ENCODE measurements at places on chromosomes 6 and 20.

- DNase-seq: no peak
Observed at GRCh38 chr6:3053231-3053508, 15.1 kb upstream of the RIPK1 start.

- DNase-seq: no peak
Observed at GRCh38 chr20:63070301-63070625, 63.5 kb upstream of the BHLHE23 start.

DNA sequence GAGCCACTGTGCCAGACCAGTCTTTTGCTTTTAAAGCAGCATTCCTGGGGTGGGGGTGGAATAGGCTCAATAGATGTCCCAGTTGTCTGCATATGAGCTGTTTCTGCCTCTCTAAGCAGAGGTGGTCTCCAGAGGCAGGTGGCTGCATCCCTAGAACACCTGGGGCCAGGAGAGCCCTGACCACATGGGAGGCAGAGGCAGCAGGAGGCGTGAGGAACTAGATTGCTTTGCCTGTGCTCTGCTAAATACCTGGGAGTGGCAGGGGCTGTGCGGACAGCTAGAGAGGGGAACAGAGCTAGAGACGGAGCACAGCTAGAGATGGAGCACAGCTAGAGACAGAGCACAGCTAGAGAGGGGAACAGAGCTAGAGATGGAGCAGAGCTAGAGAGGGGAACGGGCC, 29.1 kb upstream of the CLDN20 start:
- no peak for DNase-seq

GRCh38 chr6:20473518-20473917, 60.7 kb upstream of the CDKAL1 start:
- no peak for DNase-seq

GRCh38 chr6:37456126-37456525, 23.1 kb downstream of the CMTR1 start:
- no peak for DNase-seq

GRCh38 chr6:113909224-113909856, 52.2 kb downstream of the MARCKS start:
- DNase-seq: no peak

DNA sequence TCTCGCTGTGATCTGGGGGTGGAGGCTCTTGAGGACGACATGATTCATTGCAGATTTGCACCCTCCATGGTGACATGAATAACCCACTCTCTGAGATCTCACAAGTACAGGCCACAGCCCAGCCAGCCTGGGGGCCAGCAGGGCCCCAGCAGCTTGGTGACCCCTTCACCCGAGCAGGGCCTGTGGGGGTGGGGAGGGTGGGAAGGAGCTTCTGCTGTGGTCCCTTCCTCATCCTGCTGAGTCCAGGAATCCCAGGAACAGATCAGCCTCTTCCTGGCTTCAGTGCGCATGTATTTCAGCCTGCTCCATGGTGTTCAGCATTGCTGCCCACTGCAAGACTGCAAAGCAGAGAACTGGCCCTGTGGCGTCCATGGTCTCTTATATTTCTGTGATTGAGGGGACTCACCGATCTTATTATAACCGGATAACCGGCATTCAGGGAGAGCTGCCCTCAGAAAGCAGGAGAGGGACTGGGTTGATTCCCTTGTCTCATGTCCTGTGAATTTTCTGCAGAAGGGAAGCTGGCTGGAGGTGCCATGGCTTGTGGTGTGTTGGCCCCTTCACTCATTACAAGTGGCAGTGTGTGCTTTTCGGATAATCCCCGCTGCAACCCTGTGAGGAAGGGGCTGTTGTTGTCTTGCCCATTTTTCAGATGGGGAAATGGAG, 118.8 kb upstream of the FRMD1 start:
- no peak for DNase-seq

DNA sequence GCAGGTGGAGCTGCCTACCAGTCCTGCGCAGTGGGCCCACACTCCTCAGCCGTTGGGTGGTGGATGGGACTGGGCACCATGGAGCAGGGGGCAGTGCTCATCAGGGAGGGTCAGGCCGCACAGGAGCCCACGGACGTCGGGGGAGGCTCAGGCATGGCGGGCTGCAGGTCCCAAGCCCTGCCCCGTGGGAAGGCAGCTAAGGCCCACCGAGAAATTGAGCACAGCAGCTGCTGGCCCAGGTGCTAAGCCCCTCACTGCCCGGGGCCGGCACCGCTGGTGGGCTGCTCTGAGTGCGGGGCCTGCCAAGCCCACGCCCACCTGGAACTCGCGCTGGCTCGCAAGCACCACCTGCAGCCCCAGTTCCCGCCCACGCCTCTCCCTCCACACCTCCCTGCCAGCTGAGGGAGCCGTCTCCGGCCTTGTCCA, 30.2 kb upstream of the ID4 start:
- no peak for DNase-seq

DNA sequence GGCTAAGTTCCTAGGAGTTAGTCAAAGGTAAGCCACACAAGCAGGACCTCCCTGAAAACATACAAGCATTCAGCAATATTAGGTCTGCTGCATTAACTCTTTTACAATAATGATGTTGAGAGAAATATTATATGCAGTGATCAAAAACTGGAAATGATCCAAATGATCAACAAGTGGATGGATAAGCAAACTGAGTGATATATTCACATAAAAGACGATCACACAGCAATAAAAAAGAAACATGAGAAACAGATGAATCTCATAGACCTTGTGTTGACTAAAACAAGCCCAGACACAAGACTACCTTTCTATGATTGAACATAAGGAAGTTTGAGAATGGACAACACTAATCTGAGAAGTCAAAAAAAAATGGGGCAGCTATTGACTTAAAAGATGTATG, 39.9 kb downstream of the LMBRD1 start:
- DNase-seq: no peak

- DNase-seq: peak; percentile 90
Observed at GRCh38 chr20:50931306-50932015, at the start of gene ADNP. Gene ADNP (minus strand): TSS chr20:50931437. CDS start chr20:50903996, 27,441 bp downstream.

GRCh38 chr20:54535033-54535432, 59.6 kb downstream of the DOK5 start:
- no peak for DNase-seq

DNA sequence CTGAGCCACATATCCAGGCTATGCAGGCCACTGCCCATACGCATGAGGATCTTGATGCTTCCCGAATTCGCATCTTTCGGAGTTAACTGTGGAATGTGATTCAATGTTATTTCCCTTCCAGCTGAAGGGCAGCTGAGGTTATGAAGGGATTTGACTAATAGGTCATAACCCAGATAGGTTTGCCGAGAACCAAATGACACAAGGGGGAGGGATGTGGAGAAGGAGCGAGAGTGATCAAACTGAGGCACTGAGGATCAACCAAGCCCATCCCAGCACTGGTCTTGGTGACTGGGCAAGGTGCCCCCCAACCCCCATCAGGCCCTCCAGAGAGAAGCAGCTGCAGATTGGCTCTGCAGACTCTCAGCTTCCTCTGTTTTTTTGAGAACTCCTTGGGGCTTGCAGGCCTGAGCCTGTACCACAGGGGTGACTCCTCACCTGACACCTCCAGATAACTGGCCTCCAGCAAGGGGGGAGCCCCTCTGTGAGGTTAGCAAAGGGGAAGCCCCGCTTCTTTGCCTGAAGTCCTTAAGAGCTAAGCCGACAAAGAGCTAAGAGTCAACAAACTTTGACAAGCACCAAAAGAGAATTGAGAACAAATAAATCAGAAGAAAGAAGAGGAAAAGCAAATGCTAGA, 185.9 kb downstream of the PDE7B start:
- no peak for DNase-seq

DNA sequence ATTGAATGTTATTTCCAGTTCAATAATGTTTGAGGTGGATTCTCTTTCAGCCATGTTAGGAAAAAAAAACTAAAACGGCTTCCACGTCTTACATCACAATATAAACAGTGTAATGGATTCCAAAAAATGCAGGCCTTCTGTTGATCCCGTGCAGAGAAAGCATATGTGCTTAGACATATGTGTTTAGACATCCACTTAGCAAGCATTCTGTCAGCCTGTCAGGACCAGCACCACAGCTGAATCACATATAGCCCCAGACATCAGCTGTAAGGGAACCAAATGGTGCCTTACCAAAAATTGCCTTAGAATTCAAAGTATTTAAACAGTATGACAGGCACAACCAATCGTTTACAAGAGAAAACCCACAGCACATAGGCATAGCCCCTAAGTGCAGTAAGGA, 304.9 kb downstream of the EYA4 start:
- DNase-seq: no peak

DNA sequence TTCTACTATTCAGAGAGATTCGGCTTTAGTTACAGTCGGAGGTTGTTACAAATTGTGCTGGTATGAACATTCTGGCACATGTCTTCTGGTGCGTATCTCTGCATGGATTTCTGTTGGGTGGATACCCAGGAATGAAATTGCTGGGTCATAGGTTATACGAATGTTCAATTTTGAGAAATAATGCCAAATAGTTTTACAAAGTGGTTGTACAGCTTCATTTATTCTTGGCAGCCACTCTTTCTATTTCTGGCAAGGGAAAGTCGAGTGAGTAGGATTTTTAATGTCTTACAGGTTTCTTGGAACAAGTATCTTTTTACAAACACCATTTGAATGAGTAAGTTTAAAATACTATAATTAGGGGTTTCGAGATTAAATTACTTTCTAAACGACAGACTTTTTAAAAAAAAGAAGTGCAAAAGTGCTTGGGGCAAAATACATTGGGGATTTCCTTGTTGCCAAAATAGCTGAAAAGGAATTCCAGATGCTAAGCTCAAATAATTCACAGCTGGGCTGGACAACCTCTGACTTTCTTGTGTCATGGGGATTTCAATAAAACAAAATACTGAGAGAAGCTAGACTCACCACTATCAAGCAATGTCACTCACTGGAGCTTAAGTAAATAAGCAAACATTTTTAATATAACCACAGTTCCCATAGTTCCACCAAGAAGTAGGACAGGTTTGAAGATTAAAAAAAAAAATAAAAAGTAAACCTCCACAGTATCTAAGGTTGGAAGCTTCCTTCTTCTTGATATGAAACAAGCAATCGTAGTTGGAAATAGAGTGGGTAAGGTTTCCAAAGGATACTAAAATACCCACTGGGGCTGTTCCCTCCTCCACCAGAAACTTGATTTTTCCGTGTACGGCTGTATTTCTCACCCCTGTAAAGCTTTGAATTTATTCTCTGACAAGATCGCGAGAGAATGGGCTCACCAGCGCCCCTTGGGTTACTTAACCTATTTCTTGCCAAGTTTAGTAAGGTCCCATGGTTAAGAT, 21.6 kb upstream of the GFOD1 start:
- DNase-seq: no peak

GRCh38 chr6:43999628-44000027, 127.6 kb downstream of the MRPL14 start:
- no peak for DNase-seq

- no peak for DNase-seq
Observed at GRCh38 chr6:111471958-111472357, 11.1 kb downstream of the REV3L start.

GRCh38 chr20:13348311-13349234, 127.5 kb downstream of the ISM1 start:
- DNase-seq: no peak

GRCh38 chr6:160417146-160417545, 69.0 kb downstream of the SLC22A3 start:
- no peak for DNase-seq

DNA sequence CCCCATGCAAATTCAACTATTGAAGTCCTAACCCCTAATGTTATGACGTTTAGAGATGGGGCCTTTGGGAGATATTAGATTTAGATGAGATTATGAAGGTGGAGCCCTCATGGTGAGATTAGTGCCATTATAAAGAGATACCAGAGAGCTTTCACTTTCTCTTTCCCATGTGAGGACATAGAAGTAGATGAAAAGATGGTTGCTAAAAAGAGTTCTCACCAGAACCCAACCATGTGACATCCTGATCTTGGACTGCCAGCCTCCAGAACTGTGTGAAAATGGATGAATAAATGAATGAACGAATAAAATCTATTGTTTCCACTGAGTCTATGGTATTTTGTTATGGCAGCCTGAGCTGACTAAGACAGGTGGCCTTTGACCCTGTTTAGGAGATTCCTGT, 50.6 kb upstream of the FBXO30 start:
- DNase-seq: no peak

GRCh38 chr6:153435787-153436186, 304.7 kb upstream of the RGS17 start:
- DNase-seq: no peak

- DNase-seq: no peak
Observed at GRCh38 chr6:16466800-16467553, 228.6 kb downstream of the GMPR start.

DNA sequence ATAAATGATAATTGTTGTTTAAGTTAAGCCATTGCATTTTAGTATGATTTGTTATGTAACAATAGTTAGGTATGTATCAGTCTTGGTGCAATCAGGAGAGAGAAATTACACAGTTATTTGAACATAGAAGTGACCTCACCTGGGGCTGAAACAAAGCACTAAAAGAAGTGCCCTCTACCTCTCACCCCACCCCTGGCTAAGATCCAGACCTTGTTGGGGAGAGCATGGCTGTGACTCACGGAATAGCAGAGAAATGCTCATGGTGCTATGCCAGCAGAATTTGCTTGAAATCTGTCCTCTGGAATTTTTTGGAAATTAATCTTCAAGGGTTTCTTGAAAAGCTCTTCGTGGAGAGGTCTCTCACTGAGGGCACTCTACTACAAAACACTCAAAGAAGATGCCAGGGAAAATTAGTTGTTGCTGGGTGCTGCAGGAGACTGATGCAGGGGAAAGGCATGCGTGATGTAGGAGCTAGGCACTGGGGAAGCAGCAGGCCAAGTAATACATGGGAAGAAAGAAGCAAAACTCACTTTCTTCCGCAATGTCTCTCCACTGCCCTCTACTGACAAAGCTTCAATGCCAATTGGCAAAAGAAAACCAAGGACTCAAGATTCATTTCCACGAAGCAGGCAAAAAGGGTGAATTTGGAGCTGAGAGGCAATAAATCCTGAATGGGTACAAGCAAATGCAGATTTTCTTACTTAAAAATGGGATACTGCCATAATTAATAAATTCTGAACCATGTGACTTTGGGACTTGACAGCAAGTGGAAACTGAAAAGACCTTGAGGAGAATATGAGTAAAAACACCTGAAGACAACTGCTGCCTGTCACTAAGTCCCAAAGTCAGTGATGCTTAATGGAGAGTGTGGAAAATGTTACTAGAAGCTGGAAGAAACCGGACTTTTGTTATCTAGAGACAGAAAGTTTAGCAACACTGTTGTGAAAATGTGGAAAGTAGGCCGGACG, 136.3 kb upstream of the ZNF184 start:
- no peak for DNase-seq

GRCh38 chr6:7155871-7156579, 48.3 kb downstream of the RREB1 start:
- DNase-seq: no peak

GRCh38 chr20:14412065-14412681, 74.8 kb upstream of the FLRT3 start:
- DNase-seq: no peak

- DNase-seq: no peak
Observed at GRCh38 chr20:55540013-55540412, 465.3 kb downstream of the CBLN4 start.

DNA sequence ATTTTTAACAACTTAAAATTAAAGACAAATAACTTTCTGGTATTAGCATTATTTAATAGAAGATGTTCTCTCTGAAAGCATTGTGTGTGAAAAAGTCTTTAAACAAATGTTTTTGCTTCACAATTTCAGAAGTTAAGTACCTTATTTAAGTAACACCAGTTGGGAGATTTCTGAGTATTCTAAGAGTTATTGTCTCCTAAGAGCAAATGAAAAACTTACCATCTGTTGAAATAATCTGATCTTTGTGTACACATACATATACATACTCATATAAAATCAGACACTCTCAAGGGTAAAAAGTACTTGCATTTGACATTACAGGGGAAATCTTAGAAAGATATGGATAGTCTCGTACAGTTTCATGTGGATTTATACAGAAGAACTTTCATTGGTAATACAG, 2.4 kb downstream of the BTBD3 start:
- no peak for DNase-seq

Measured in occipital lobe (tissue), 3 donors.